ENCODE measurements at places on chromosomes 2 and 18.

- DNase-seq, result no peak
Observed at GRCh38 chr2:224837558-224837957, 121.4 kb upstream of the CCDC195 start.

DNA sequence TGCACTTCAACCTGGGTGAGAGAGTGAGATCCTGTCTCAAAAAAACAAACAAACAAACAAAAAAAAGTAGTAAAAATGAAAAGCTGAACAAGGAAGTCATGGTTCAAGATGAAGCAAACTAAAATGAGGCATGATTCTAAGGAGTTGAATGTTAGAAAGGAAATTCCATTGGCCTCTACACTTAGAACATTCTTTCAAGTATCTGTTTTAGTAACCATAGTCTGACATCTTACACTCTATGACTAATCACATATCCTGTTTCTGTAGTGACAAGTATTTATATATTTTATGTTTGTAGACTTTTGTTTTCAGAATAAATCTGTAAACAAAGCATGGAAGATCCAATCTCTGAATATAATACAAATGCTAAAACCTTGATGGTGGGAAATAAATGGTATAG, 164.1 kb downstream of the KIAA1328 start:
- no peak for DNase-seq

- DNase-seq, result no peak
Observed at GRCh38 chr2:20880221-20880771, 57.4 kb upstream of the LDAH start.

GRCh38 chr2:175490360-175490791, 308.9 kb upstream of the ATP5MC3 start:
- no peak for DNase-seq

DNA sequence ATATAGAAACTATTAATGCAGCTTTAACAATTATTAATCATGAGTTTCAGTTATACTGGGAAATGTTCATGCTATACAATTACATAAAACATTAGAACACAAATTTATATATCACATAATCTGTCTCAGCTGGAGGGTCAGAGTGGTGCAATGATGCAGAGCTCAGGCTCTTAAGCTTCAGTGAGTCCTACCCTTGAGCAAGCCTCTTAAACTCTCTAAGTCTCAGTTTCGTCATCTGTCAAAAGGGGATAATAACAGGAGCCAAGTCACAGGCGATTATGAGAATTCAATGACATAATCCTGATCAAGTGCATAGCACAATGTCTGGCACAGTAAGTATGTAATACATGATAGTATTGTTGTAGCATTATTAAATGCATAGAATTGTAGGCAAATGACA, 46.0 kb downstream of the LAMA1 start:
- DNase-seq, result no peak

- no peak for DNase-seq
Observed at GRCh38 chr2:150303281-150303680, 184.2 kb downstream of the RND3 start.

DNA sequence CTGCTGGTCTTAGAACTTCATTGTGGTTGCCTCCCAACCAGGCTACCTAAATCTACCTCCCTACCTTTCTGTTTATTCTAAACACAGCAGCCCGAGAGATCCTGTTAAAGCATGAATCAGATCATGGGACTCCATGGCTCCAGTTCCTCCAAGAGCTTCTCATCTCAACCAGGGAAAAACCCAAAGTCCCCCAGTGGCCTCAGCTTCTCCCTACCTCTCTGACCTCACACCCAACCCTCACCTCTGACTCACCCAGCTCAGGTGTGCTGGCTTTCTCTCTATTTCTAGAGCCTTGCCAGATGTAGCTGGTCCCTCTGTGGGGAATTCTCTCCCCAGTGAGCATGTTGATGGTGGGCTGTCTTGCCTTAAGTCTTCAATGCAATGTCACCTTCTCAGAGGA, 93.8 kb upstream of the COPS8 start:
- no peak for DNase-seq

DNA sequence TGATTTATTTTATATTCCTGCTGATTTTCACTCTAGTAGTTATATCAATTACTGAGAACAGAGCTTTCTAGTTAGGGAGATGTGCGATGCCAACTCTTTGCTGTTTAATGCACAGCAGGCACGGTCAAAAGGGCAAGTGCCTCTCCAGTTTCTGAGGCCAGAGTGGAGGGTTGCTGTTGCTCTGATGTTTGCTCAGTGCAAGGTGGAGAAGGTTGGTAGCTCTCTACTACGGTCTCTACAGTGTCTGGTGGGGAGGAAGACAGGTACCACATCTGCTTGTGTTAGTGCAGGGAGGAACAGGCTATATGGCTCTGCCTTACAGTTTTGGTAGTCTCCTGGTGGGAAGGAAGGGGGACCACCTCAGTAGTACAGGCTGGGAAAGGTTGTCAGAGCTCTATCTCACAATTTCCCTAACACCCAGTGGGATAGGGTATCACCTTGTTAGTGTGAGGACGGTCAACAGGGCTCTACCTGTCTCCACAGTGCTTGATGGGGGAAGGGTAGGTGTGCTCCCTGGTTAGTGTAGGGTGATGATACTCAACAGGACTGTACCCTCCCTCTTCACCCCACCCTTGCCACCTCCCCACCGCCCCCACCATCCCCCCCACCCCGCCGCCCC, 85.9 kb downstream of the FANCL start:
- DNase-seq, result no peak

- DNase-seq, result no peak
Observed at GRCh38 chr2:45748239-45748638, 96.8 kb downstream of the PRKCE start.

- no peak for DNase-seq
Observed at GRCh38 chr2:125185691-125186270, 1160.7 kb downstream of the CNTNAP5 start.

- DNase-seq, result no peak
Observed at GRCh38 chr18:67728364-67728763, 211.8 kb upstream of the DSEL start.

DNA sequence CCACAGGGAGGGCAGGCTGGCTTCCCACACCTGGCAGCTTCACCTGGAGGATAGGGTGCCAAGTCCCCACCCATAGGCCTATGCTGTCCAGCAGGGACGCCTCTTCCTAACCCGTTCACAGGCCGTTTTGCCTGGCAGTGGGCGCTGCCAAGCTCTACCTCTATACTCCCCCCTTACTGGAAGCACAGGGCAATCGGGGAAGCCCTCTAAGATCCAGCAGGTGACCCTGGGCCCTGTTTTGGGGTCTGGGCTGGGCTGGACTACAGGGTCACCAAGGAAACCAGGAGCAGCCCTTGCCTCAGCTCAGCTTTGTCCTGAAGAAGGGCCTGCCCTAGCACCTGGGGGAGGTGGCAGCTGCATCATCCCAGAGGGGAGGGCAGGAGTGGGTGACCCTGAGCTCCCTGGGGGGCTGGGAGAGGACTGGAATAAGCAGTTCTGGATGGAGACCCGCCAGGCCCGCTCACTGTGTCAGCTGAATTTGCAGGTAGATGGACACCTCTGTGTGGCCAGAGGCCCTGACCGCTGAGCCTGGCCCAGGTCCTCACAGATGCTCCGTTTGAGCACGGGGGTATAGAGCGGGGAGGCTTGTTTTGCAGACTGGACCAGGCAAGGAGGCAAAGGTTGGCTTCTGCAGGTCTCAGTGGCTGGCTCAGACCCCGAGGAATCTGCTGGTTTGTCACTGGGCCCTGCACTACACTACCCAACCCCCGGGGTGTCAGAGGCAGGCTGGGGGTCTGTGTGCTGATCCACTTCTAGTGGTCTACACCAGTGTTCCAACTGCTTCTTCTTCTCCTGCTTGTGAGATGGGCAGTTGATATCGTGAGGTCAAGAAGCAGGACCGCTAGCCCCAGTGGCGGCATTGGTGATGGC, 163.1 kb downstream of the ASB1 start:
- DNase-seq, result peak; percentile 15

DNA sequence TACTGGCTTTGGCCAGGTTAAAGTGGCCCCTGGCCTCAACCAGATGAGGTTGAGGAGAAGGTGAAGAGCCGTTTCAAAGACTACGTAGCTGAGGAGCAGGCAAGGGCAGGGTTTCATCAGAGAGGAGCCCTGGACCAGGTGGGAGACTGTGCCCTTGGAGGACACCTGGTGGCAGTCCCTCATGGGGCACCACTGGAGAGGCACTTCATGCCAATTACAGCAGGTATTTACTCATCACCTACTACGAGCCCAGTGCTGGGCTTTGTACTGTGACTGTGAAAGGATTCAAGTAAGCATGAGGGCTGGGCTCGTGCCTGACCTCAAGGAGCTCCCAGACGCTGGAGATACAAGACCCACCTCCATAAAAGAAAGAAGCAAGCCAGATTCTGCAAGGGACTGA, 37.6 kb downstream of the SMAD7 start:
- no peak for DNase-seq

GRCh38 chr2:164739966-164740365, 101.7 kb downstream of the COBLL1 start:
- DNase-seq, result no peak

DNA sequence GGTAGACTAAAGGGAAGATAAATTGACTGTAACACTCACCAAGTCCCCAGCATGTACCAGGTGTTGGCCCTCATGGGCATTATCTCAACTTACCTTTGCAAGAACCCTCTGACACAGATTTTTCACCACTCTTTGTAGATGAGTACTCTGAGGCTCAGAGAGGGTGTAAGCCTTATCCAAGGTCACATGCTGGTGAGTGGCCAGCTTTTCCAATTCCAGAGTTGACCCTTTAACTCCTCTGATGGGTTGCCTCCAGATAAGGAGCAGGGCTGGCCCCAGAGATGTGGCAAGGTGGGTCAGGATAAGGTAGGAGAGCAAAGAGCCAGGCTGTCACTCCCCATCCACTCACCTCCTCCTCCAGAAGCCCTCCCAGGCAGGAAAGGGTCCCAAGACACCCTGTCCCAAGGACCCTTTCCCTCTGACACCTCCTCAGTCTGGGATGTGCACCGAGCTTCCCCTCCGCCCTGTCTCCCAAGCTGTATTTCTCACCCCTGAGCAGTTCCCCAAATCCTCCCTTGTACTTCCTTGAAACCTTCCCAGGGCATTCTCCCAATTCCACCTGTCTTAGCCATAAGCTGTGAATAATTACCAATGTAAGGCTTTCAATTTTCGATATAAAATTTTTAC, 165.9 kb downstream of the ZFP36L2 start:
- DNase-seq, result no peak

- DNase-seq, result no peak
Observed at GRCh38 chr2:99851089-99851488, 291.3 kb downstream of the AFF3 start.

DNA sequence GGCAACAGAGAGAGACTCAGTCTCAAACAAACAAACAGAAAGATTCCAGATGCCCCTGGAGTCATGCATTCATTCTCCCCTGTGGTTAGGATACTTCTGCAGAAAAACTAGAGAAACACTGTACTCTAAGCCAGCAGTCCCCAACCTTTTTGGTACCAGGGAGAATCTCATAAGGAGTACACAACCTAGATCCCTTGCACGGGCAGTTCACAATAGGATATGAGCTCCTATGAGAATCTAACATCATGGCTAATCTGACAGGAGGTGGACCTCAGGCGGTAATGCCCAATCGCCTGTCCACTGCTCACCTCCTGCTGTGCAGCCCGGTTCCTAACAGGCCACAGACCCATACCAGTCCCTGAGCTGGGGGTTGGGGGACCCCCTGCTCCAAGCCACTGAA, 18.3 kb downstream of the PSME4 start:
- no peak for DNase-seq

DNA sequence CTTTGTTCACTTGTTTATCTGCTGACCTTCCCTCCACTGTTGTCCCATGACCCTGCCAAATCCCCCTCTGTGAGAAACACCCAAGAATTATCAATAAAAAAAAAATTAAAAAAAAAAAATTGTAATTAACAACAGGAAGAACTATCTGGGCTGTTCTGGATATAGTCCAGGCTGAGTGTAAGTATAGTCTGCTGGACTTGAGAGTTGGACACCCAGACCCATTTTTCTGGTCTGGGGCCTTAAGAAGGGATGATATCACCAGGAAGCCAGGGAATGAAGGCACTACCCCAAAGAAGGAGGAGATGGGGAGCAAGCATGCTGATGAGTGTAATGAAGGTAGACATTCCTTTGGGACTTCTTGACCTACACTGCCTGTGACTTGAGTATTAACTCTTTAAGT, 72.1 kb upstream of the ZFP36L2 start:
- DNase-seq, result no peak

- no peak for DNase-seq
Observed at GRCh38 chr2:99079226-99079625, 62.3 kb upstream of the C2orf15 start.

GRCh38 chr18:500632-501405, at the start of gene COLEC12:
Gene COLEC12 (minus strand): TSS chr18:500701. CDS start chr18:500514, 187 bp downstream.
- DNase-seq, result no peak

DNA sequence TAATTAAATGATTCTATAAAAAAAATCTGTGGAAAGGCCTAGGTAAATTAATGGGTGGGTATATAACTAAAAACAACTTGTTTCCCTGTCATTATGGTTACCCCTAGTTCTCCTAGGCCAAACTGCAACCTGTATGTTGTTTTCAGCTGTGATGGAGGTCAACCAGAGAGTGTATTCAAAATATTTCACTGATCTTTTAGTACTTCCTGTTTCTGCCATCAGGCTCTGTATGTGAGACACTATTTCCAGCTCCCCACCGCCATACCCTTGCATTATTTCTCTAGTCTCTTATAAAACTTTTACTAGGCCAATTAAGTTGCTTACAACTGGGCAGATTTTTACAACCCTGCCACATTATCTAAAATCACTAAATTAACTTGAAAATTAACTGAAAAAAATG, 21.0 kb upstream of the CDKL4 start:
- DNase-seq, result no peak

DNA sequence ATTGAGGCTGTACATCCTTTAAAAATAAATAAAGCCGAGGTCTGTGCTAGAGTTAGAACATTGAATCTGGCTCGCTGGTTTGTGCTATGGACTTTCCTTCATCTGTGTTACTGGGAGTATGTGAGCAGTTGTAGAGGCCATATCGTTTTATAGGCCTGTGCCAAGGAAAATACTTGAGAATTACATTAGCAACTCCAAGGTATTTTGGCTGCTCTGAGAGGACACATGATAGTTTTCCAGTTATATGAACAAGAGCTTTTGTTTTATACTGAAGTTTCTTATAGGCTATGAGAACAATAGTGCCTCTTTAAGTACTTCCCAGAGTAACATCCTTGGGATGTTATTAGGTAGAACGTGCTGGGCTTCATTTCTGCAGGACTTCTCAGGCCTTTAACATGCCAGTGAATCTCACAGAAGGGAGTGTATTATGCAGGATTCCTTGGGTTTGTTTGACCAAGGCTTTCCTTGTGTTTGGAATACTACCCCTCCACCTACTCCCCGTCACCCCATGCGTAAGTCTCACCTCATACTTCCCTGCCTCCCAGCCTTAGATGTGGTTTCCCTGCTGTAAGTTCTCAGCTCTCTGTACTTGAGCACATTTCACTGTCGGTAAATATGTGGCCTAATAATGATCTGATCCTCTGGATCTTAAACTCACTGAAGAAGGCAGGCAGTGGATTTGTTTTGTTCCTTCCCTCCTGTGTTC, 21.0 kb downstream of the TCF7L1 start:
- no peak for DNase-seq

- DNase-seq, result no peak
Observed at GRCh38 chr2:158313734-158314133, 142.8 kb downstream of the CCDC148 start.

DNA sequence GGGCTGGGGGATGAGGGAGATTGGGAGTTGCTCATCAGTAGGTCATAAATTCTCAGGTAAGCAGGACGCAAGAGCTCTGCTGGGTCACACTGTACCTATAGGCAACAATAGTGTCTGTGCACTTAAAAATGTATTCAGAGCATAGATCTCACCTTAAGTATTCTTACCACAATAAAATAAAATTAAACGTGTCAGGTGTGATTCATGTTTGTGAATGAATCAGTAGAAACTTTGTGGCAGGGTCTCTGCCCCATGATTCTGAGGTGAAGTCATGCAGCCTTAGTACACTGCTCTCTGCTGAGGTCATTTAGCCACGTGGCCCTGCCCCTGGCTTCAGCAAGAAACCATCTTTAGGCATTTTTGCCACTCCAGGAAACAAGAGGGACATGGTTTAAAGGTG, 253.8 kb downstream of the FBXO15 start:
- DNase-seq, result no peak

Data from activated CD4-positive, CD25-positive, alpha-beta regulatory T cell treated with anti-CD3 and anti-CD28 coated beads, Interleukin-2, amount 50 U/mL, for 72 hours (primary cell).